ENCODE measurements at places on chromosomes 1 and 21. TPM values are rescaled to one million over a fixed set of nuclear protein-coding genes. Genes with fewer than 3 reads are reported as not detected.

- no peak for DNase-seq
- peaks cover 29% of the 10 kb centered on the region for H3K4me1 ChIP-seq
- H3K36me3 ChIP-seq, result no peaks in the 10 kb centered on the region
These were observed 6.5 kb downstream of the WARS2 start for GRCh38 chr1:119133987-119134386.

DNA sequence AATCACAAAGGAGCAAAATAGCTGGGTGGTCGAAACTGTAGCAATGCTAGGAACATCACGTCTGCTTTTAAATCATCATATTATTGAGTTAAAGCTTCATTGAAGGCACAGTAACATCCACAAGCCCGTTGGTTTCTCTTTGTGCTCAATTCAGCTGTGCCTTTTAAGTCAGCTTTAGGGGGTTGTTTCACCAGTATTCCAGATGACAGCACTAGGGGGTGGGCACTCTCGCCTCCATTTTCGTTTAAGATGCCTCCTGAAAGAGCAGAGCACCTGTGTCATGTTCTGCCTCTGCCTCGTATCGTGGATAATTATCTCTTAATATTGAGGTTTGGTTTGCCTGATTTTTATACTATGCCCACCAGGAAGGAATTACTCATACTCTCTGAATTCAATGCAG lies 139.8 kb upstream of the PTBP2 start:
- no peak overlapping the region for H3K27ac ChIP-seq
- H3K4me1 ChIP-seq, result no peaks in the 10 kb centered on the region
- H3K27me3 ChIP-seq, result no peaks in the 10 kb centered on the region
- no peak for DNase-seq
- H3K36me3 ChIP-seq, result no peaks in the 10 kb centered on the region

The PDC gene
- total RNA-seq, result not detected

The PLEKHG5 gene
- total RNA-seq, result 32.3 TPM

The UMODL1 gene
- total RNA-seq, result not detected
